ENCODE measurements at places on chromosomes 1 and 21.

GRCh38 chr1:239212811-239213220 lies 173.6 kb upstream of the CHRM3 start:
- no peak overlapping the region for H3K4me3 ChIP-seq
- H3K27ac ChIP-seq: no peak overlapping the region
- H3K4me1 ChIP-seq: no peaks in the 10 kb centered on the region
- no peaks in the 10 kb centered on the region for H3K27me3 ChIP-seq
- no peaks in the 10 kb centered on the region for H3K36me3 ChIP-seq
- DNase-seq: no peak

DNA sequence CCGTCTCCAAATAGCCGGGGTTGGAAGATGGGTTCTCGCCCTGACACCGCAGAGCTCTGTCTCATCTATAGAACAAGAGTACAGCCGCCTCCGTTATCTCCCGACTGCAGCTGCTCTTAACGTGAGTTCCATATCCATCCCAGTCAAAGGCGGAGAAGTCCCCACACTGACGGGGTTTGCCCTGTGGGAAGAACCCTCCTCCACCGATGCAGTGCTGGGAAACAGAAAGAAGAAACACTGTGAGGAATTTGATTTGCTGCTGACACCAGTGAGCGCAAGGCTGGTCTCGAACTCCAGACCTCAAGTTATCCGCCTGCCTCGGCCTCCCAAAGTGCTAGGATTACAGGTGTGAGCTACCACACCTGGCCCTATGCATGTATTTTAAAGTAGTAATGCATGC lies 9.5 kb downstream of the ITLN2 start:
- H3K27ac ChIP-seq: no peak overlapping the region
- no peaks in the 10 kb centered on the region for H3K27me3 ChIP-seq
- peaks cover 9% of the 10 kb centered on the region for H3K4me1 ChIP-seq
- no peaks in the 10 kb centered on the region for H3K36me3 ChIP-seq
- DNase-seq: no peak

DNA sequence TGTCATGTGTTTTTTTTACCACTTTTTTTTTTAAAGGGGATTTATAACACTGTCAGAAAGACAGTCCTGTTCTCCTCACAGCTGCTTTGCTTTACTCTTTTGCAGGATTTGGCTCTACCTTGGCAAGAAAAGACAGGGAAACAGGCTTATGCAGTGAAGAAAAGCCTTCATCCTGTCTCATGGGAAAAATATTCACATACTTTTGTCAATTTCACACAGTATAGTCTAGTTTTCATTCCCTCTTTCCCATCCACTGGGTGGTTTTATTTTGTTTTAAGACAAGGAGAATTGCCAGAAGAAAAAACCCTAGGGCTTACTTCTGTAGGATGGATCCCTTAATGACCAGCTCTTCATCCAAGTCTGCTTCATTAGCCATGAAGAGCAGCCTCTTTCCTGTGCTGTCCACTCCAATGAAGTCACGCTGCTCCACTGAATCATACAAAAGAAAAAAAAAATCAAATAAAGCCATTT lies 60.0 kb downstream of the EIF2B3 start:
- DNase-seq: no peak
- no peak overlapping the region for H3K4me3 ChIP-seq
- H3K27ac ChIP-seq: no peak overlapping the region
- no peaks in the 10 kb centered on the region for H3K36me3 ChIP-seq
- no peaks in the 10 kb centered on the region for H3K4me1 ChIP-seq

DNA sequence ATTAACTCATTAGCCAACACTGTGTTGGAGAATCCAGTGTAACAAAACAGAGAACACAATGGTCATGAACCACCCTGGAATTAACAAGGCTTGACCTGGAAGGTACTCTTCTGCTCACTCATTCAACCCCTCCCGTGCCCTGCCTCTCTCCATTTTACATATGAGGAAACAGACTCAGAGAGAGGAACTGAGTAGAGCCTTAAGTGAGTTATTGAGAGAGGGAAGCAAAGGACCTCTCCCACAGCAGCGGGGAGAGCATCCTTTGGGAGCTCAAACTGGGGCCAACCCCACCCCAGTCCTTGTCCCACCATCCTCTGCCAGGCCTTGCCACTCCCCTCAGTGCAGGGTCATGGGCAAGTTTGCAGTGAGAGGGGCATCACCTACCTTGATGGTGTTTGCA lies 1.4 kb downstream of the S100A12 start:
- H3K27me3 ChIP-seq: no peaks in the 10 kb centered on the region
- H3K4me3 ChIP-seq: no peak overlapping the region
- no peaks in the 10 kb centered on the region for H3K36me3 ChIP-seq
- no peak overlapping the region for H3K27ac ChIP-seq
- no peaks in the 10 kb centered on the region for H3K4me1 ChIP-seq

- H3K36me3 ChIP-seq: no peaks in the 10 kb centered on the region
- no peak overlapping the region for H3K4me3 ChIP-seq
- H3K27ac ChIP-seq: no peak overlapping the region
Measured at GRCh38 chr1:53369761-53370160, 41.9 kb upstream of the LRP8 start.

GRCh38 chr1:51203121-51203873 lies 32.8 kb upstream of the RNF11 start:
- H3K36me3 ChIP-seq: no peaks in the 10 kb centered on the region
- H3K27me3 ChIP-seq: no peaks in the 10 kb centered on the region
- no peak overlapping the region for H3K4me3 ChIP-seq

DNA sequence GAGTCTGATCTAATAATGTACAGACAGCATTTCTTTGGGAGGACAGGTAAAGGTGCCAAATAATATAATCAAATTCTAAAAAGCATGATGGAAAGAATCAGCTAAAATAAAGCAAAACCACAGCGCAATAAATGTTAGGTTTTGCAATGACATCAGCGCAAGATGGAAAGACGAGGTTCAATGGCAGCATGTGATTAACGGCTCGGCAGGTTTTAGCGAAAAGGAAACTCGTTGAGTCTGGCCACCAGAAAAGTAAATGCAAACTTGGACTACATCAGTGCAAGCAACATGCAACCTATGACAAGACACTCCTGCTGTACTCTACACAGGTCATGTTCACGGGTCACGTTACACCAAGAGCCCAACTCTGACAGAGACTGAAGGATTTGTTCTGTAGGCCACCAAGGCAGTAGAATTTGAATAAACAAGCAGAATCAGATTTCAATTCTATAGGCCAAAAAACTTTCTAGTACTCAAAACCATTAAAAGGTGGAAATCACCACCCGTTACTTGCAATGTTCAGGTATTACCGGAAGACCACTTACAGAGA lies 4.5 kb downstream of the SIPA1L2 start:
- H3K4me1 ChIP-seq: peaks cover 24% of the 10 kb centered on the region
- H3K4me3 ChIP-seq: no peak overlapping the region
- no peaks in the 10 kb centered on the region for H3K27me3 ChIP-seq
- no peak for DNase-seq
- H3K27ac ChIP-seq: no peak overlapping the region

DNA sequence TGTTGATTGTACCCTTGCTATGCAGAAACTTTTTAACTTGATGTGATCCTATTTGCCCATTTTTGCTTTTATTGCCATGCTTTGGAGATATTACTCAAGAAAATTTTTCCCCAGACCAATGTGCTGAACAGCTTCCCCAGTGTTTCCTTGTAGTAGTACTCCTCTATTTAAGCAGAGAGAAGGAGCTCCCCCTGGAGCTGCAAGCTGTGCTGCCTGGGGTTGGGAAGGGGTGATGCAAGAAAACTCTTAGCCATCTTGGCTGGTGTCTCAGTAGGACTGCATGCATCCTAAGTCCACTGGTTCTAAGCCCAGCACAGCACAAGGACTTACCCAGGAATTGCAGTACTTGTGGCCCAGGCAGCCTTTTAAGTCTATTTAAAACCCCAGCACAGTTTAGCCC lies 121.6 kb downstream of the NTMT2 start:
- no peak overlapping the region for H3K27ac ChIP-seq
- H3K27me3 ChIP-seq: no peaks in the 10 kb centered on the region
- H3K4me3 ChIP-seq: no peak overlapping the region
- H3K36me3 ChIP-seq: no peaks in the 10 kb centered on the region

- no peak overlapping the region for H3K27ac ChIP-seq
- no peak overlapping the region for H3K4me3 ChIP-seq
- H3K27me3 ChIP-seq: no peaks in the 10 kb centered on the region
- no peak for DNase-seq
- H3K4me1 ChIP-seq: no peaks in the 10 kb centered on the region
- H3K36me3 ChIP-seq: no peaks in the 10 kb centered on the region
Measured at GRCh38 chr21:44887126-44887806, 13.8 kb upstream of the PTTG1IP start.

DNA sequence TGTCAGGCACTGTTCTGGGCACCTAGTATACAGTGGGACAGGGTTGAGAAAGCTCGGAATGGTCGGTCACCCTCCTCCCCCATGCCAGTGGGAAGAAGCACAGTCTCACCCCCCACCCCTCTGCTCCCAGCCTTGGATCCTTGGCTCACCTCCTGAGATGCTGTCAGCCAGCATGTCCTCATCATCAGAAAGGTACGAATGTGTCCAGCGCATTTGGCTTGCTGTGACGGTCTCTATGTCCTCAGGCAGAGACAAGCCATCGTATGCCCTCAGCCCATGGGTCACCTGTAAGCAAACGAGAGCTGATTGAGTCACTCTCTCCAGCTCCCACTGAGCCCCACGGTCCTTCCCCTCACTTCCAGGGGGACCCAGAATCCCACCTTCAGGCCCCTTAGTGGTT lies 41.1 kb downstream of the HSPG2 start:
- no peaks in the 10 kb centered on the region for H3K4me1 ChIP-seq
- H3K4me3 ChIP-seq: no peak overlapping the region
- no peak overlapping the region for H3K27ac ChIP-seq
- DNase-seq: no peak
- peaks cover 3% of the 10 kb centered on the region for H3K36me3 ChIP-seq
- H3K27me3 ChIP-seq: no peaks in the 10 kb centered on the region

DNA sequence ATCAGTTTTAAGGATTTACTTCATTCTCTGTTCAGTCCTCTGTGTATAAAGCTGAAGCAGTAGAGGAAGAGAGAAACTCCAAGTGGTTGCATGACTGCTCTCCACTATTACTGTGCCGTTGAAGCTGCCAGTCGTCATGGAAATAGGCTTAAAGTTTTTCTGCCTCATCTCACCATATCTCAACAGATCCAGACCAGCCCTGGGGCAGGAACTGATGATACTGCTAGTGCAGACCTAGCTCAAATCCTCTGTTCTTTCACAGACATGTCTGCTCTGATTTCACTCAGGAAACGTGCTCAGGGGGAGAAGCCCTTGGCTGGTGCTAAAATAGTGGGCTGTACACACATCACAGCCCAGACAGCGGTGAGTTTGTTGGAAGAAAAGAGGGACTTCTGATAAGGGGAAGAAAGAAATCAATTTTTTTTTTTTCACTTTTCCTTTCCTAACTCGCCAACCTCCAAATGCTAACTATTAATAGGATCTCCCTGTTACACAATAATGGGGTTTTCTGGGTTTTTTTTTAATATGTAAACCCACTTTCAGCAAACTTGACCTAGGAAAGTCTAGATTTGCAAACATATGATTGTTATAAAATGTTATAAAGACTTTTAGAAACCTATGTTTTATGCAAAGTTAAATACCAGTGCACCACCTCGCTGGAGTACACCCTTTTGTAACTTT lies 22.2 kb upstream of the STRIP1 start:
- no peak overlapping the region for H3K4me3 ChIP-seq
- H3K27me3 ChIP-seq: no peaks in the 10 kb centered on the region
- H3K36me3 ChIP-seq: peaks cover 18% of the 10 kb centered on the region
- peaks cover 3% of the 10 kb centered on the region for H3K4me1 ChIP-seq
- H3K27ac ChIP-seq: no peak overlapping the region

Measured in mesendoderm (in vitro differentiated cells).